ENCODE measurements at places on chromosomes 12 and 14. TPM values are rescaled to one million over a fixed set of nuclear protein-coding genes. Genes with fewer than 3 reads are reported as not detected.

DNA sequence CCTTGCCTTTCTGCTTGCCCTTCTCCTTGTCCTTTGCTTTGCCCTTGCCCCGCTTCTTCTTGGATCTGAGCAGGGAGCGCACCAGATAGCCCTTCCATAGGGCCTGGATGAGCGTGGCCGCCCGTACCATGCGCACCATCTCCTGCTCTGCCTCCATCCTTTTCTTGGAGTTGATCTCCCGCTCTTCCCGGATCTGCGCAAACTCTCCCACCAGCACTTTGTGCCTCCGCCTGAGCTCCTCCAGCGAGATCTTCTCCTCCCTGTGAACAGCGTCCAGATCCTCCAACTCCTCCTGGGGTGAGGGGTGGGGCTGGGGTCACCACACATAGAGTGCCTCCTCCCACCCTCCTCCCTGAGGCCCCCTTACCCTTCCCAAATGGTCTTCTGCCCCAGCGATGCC is 10.1 kb downstream of the RITA1 start:
- no peak for DNase-seq

METTL17 gene
- total RNA-seq = 86.5 TPM

- DNase-seq = no peak
Observed at GRCh38 chr12:104695453-104696148, 238.9 kb downstream of the CHST11 start.

RNFT2 gene
- total RNA-seq = 79.9 TPM

GRCh38 chr12:131912518-131913274 is 16.4 kb upstream of the PUS1 start:
- no peak for DNase-seq

GRCh38 chr12:133227281-133227852 is 8.3 kb downstream of the ANHX start:
- no peak for DNase-seq

CFAP54 gene
- total RNA-seq = 3.1 TPM

AJUBA gene
- 33.1 TPM for total RNA-seq

RTL1 gene
- 0.09 TPM for total RNA-seq

ACSS3 gene
- 14.5 TPM for total RNA-seq

DNA sequence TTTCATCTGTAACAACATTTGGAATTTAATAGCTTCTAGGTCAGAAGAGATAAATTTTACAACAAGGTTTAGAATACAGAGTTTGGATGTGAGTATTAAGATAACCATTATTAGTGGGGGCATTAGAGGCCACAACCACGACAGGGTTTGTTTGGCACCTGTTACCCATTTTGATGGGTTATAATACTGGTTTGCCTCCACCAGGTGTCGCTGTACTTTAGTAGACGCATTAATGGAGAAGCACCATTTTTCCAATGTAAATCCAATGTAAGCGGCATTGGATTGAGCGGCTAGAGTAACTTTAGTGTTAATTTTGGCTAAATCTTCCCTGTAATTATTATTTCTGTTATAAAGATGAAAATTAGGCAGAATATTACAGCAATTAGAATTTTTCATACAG is 136.2 kb downstream of the SLCO1B3 start:
- DNase-seq = peak; percentile 35

DNA sequence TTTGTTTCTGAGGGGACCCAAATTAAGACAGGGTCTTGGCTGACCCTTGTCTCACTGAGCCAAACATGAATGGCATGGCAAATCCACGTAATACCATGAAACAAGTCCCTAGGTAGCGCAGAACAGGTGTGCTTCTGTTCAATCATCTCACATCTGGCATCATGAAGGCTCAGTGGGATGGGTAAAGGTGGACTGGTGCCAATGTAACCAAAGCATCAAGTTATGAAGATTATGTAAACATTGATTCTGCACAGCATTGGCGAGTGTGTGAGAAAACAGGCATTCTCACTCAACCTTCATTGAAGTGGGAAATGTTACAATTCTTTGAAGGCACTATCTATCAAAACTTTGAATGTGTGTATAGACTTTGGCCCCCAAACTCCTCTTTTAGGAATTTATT is 41.9 kb downstream of the PTGER2 start:
- no peak for DNase-seq

DNA sequence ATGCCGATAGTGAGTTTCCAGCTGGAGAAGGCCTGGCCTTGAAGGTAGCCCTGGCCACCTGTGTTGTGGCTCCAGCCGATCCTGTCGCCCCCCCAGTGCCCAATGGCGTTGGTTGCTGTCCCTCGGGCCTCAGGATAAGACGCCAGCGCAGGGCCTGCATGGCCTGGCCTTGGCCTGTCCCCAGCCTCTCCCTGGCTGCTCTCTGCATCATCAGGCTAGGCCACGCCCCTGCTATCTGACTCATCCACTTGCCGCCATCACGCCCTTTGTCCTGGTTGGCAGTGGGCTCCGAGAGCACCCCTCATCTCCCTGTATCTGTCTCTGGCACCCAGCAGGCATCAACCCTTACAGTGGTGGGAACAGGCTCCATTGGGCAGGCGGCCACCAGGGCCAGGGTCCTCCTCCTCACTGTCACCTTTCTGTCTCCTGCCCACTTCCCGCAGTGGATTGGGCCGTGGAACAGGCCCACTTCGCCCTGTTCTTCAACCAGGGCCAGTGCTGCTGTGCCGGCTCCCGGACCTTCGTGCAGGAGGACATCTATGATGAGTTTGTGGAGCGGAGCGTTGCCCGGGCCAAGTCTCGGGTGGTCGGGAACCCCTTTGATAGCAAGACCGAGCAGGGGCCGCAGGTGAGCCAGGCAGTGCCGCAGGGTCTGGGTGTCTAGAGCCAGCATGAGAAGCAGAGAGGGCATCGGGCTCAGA is 25.6 kb downstream of the ALDH2 start:
- no peak for DNase-seq

CMA1 gene
- total RNA-seq = not detected

Data from neural crest cell (in vitro differentiated cells).